ENCODE measurements at places on chromosomes 5 and 9.

GRCh38 chr5:140372971-140373487 lies 13.0 kb downstream of the SLC4A9 start:
- DNase-seq = peak; percentile 81

DNA sequence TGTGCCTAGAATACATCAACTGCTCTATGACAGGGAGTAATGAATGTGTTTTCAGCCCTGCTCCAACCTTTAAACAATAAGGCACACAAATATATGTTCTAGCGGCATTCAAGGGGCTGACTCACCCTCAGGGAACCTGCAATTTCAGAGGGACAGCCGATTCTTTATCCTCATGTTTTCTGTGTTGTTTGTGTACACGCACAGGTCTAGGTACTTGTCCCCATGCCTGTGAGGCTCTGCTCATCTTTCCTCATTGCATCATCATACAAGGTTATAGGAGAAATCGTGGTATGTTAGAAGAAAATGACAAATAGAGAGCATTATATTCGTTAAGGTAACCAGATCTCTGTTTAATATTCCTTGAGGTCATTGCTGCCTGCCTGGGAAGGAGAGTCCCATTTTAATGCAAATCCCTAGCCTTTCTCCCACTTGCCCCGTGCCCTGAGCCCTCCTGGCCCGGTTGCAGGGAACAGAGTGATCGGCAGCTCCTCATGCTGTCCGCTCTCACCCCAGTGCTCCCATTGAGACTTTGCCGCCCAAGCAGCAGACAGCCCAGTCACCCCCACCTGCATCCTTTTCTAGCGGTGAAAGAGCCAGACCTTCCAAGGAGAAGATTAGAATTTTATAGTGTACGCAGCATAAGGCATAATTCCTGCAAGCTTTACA lies 14.6 kb downstream of the MAP1B start:
- DNase-seq = no peak

DNA sequence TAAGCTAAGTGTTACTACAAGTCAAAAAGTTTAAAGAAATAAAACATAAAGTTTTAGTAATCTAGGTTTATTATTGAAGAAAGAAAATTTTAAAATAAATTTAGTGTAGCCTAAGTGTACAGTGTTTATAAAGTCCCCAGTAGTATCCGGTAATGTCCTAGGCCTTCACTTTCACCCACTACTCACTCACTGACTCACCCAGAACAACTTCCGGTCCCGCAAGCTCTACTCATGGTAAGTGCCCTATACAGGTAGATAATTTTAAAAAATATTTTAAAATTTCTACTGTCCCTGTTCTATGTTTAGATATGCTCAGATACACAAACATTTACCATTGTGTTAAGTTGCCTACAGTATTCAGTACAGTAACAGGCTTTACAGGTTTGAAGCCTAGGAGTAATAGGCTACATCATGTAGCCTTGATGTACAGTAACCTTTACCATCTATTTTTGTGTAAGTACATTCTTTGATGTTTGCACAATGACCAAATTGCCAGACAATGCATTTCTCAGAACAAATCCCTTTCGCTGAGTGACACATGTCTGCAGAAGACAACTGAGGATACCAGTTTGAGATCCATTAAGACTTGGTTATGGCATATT lies 253.6 kb downstream of the TRIM32 start:
- no peak for DNase-seq

DNA sequence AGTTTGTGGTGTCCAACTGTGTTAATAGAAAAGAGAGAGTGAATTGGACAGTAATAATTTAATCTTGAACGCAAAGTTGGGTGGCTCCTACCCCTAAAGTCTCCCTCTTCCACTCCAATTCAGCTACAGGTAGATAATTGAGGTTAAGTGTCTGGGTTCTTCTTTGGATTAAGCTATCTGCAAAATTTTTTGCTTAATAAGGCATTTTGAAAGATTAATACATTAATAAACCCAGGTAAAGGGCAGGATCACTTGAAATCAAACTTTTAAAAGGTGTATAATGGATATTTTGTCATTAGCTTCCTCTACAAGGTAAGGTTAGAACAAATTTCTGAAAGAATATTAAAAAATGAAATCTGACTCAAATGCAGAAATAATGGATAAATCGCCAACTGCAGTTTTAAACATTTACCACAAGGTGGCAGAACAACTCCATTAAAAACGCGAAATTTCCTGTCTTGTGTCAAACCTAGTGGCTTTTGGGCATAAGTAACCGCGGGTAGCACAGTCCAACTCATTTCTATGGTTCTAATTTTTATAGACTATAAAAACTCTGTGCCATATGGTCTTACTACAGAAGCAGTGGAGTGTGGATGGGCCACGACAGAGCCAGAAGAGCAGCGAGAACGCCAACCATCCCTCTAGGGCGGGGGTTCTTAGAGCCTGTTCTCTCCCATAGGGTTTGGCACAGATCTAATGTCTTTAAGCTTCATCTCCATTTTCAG lies 276.5 kb downstream of the ARHGEF28 start:
- DNase-seq = no peak

DNA sequence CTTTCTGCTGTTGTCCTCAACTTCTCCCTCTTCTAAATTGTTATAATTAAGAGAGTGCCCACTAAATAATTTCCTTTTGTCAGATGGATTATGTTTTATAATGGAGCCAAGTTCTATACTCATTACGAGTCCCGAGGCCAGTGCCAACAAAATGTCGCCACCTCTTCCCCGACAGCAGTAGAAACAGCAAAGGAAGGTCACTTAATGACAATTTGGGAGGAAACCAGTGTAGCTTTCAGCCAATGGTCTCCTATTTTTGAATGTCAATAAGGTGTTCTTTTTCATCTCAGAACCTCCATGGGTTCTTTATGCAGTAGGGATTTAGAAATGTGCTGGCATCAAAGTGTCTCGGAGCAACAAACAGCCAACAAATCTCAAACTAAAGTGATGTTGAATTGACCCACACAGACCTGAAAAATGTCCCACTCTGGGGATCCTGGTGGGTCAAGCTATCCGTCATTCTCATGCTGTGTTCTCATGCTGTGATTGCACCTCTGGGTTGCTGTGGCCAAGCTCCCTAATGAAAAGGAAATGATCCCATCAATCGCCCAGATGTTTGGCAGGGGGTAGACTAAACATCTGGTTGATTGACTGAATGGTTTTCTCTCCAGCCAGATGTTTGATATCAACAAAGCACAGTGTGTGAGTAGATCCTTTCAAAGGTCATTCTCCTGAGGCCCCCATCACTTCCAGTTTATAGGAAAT lies 291.9 kb downstream of the DMAC1 start:
- DNase-seq = no peak

- DNase-seq = no peak
These were observed 1.1 kb upstream of the GPSM1 start for GRCh38 chr9:136326061-136326760.

GRCh38 chr5:56479696-56480077 lies 246.6 kb upstream of the ANKRD55 start:
- no peak for DNase-seq

GRCh38 chr5:71652803-71653543 lies 65.8 kb downstream of the MCCC2 start:
- DNase-seq = no peak

DNA sequence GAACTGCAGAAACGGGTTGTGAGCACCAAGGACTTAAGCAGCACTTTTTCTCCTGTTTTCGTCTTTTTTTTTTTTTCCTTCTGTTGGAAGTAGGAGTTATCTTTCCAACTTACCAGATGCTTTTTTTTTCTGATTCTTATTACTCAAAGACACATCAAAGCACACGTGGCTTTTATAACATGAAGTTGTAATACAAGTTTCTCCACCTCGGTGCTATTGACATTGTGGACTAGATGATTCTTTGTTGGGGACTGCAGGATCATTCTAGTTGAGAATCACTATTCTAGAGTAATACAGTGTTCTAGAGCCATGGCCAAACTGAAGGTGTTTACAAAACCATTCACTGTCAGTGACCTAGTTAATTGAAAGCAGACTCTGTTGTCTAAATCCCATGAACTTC lies 51.5 kb downstream of the MYO10 start:
- DNase-seq = no peak

- DNase-seq = no peak
These were observed 108.3 kb downstream of the INSYN2B start for GRCh38 chr5:169871826-169872490.

DNA sequence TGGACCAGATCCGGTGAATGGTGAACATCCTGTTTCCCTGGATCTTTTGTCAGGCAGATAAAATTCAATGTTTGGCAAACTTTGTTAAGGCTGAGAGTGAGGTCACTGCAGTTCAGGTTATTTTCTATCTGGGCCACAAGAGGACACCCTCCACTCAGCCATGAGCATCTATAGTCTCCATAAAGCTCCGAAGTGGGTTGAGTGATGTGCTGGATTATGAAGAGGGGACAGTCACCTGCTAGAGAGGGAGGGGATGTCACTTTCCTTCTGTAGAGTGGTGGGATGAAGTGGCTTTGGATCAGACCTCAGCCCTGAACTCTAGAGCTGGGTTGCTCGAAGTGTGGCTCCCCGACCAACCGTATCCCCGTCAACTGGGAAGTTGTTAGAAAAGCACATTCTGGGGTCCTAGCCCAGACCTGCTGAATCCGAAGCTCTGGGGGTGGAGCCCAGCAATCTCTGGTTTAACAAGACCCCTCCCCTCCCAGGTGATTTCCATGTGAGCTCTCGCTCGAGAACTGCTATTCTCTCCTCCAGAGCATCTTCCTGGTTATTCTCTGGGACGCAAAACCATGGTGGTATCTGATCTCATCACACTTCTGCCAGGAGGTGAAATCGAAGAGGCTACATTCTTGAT lies 31.8 kb upstream of the FGF1 start:
- no peak for DNase-seq

- DNase-seq = no peak
These were observed 168.7 kb downstream of the GRIA1 start for GRCh38 chr5:153659039-153659736.

GRCh38 chr5:91464886-91465646 lies 81.9 kb upstream of the ARRDC3 start:
- DNase-seq = no peak

DNA sequence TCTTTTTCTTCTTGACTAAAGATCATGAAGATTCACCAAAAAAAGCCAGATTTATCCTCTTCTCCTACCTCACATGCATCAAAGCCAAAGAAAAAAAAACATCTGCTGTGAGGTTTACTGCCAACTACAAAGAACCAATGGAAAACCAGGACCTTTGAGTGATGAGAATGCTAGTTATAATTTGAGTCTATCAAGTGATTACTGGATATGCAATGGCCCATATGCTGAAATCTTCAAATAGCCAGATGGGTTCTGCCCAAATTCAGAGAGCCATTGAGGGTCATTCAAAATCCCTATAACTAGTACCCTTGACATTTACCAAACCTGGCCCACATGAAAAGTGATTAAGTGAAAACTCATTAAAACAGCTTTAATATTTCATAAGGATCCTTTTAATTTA lies 78.4 kb upstream of the ACO1 start:
- DNase-seq = no peak

All from ecto neural progenitor cell (in vitro differentiated cells).